ENCODE measurements at places on chromosomes 4 and X.

DNA sequence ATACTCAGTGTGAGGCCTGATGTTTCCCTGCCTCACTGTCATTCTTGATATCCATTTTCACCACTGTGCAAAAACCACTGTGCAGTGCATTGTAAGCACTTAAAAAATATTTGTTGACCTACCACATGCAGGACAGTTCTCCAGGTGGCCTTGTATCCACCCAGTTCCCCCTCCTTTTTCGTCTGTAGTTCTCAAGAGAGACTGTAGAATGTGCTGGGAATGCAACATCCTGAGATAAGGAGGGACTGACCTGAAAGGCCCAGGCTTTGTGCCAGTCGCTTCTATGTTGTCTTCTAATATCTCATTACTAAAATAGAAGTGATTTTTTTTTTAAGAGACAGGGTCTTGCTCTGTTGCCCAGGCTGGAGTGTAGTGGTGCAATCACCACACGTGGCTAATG lies 21.7 kb upstream of the PAQR3 start:
- no peak for DNase-seq

GRCh38 chr4:165493359-165493758 lies 114.6 kb downstream of the CPE start:
- no peak for DNase-seq

GRCh38 chr4:151291485-151291884 lies 14.5 kb downstream of the PRSS48 start:
- no peak for DNase-seq

GRCh38 chrX:87583679-87584078 lies 66.1 kb downstream of the KLHL4 start:
- no peak for DNase-seq

DNA sequence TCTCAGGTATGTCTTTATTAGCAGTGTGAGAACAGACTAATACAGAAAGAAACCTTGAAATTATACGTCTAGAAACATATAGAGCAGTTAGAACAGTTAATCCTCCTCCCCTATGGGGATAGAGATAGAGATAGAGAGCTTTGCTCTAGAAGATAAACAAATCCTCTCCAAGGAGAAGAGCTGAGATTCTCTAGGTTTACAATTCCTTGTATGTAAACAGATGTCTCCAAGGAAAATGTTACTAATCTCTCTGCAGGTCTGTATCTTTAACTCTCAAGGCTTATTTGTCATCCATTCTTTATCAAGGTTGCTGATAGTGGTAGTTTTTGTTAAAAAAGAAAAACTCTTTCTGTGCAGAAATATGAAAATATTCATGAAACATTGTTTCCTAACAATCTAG lies 282.1 kb upstream of the GIMD1 start:
- DNase-seq = peak; percentile 18

- DNase-seq = no peak
Observed at GRCh38 chr4:3407171-3407771, 34.5 kb upstream of the HGFAC start.

- DNase-seq = no peak
Observed at GRCh38 chrX:4193500-4194155, 480.2 kb upstream of the PRKX start.

- peak; percentile 39 for DNase-seq
Observed at GRCh38 chr4:4704267-4704666, 155.2 kb upstream of the MSX1 start.

DNA sequence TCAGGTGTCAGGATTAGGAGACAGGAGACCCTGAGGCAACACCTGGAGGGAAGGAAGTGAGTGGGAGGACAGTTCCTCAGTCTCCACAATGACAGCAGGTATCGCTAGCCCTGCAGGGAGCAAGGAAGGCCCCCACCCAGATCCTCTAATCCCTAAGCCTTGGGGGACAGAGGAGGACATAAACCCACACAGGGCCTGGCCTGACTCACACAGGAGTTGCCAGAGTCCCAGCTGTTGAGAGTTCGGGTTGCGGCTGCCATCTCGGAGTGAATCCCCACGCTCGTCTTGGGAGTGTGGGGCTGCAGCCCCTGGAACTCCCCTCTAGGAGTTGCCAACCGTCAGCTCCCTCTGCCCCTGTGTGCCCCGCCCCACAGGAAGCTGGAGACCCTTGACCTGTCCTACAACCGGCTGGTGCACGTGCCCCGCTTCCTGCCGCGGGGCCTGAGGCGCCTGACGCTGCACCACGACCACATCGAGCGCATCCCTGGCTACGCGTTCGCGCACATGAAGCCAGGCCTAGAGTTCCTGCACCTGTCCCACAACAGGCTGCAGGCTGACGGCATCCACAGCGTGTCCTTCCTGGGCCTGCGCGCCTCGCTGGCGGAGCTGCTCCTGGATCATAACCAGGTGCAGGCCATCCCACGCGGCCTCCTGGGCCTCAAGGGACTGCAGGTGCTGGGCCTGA lies 9.2 kb upstream of the BGN start:
- no peak for DNase-seq

GRCh38 chrX:145848448-145848847 lies 30.8 kb downstream of the SLITRK2 start:
- no peak for DNase-seq

GRCh38 chr4:124936427-124936826 lies 223.9 kb upstream of the ANKRD50 start:
- peak; percentile 76 for DNase-seq

DNA sequence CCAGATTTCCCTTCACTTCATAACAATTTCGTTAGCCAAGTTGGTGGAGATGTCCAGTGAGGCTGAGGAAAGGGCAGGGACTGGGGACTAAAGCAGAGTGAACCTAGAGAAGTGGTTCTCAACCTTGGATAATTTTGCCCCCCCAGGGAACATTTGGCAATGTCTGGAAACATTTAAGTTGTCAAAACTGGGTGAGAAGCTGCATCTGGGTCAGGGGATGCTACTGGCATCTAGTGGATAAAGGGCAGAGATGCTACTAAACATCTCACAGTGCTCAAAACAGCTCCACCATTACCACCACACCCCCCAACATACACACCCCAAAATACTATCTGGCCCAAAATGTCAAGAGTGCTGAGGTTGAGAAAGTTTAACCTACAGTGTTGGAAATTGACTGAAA lies 32.0 kb upstream of the FGF16 start:
- peak; percentile 53 for DNase-seq

DNA sequence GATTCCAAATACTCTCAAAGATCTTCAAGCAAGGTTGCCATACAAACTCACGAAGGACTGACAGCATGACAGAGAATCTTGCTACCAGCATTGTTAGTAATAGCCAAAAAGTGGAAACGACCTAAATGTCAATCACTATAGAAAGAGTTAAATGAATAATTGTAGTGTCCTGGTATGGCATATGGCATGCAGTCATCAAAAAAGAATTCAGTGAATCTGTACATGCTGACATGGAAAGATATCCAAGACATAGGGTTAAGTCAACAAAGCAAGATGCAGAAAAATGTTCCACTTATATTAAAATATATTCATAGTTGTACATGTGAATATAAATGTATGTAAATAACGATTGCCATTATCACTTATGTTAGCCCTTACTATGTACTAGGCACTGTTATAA lies 37.6 kb downstream of the SRPX2 start:
- no peak for DNase-seq

GRCh38 chr4:113823291-113823659 lies 61.7 kb upstream of the CAMK2D start:
- peak; percentile 9 for DNase-seq

GRCh38 chrX:118964252-118964651 lies 10.2 kb upstream of the LONRF3 start:
- DNase-seq = no peak

- DNase-seq = no peak
Observed at GRCh38 chr4:6693231-6694176, at the start of gene S100P. Gene S100P, plus strand, starts transcription at chr4:6693878. Its CDS starts 55 bp downstream, at chr4:6693933.

- no peak for DNase-seq
Observed at GRCh38 chr4:122041312-122041711, 89.5 kb upstream of the TRPC3 start.

DNA sequence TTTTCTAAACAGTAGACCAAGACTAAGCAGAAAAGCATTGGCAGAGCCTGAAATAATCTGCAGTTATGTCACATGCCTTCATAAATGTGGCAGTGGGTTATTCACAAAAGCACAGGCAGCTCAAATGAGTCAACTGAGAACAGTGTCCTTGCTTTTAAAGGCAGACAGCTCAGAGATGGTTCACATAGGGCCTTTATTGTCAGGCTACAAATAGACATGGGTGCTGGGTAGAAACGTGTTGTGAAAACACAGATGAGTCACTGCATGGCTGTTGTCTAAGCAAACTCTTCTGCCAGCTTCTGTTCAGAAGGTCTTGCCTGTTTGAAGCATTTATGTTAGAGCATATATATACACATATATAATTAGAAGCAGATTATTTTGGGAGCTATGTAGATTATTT lies 118.0 kb downstream of the SLC4A4 start:
- peak; percentile 74 for DNase-seq

DNA sequence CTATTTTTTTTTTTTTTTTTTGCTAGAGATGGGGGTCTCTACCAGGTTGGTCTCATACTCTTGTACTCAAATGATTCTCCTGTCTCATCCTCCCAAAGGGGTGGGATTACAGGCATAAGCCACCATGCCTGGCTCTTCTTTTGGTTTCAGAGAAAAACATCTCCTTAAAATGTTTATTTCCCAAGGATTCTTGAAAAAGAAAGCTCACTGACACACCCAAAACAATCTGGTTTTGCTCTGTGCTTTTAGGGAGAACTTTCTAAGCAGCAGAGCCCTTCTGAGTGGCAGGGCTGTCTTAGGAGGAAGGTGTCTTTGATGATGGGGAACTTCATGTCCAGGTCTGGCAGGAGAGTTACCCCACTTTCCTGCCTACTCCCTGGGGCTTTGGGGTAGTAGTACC lies 1.2 kb downstream of the SOD3 start:
- no peak for DNase-seq

- peak; percentile 12 for DNase-seq
Observed at GRCh38 chrX:50211510-50211909, 6.9 kb downstream of the CCNB3 start.

DNA sequence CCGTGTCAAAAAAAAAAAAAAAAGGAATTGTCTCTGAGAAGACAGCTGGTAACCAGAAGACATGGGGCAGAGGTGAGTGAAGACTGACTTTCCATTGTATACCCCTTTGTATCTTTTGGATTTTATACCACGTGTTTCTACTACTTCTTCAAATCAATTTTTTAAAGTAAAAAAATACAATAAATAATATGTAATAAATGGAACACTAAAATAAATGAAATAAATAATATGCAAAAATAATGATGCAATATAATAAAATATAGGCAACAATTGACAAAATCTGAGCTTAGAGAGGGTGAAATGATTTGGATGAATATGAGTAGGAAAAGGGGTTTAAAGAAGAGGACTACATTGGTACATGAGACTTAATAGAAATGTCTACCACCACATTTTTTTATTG lies 155.8 kb downstream of the IL15 start:
- no peak for DNase-seq

GRCh38 chr4:122434285-122434684 lies 22.2 kb downstream of the IL2 start:
- DNase-seq = no peak

GRCh38 chrX:6019076-6019475 lies 209.6 kb downstream of the NLGN4X start:
- DNase-seq = no peak

- DNase-seq = no peak
Observed at GRCh38 chr4:83440148-83440814, 15.3 kb downstream of the HELQ start.

- no peak for DNase-seq
Observed at GRCh38 chr4:79935274-79935673, 137.8 kb downstream of the ANTXR2 start.

GRCh38 chr4:112156112-112156511 lies 10.9 kb downstream of the FAM241A start:
- DNase-seq = no peak

GRCh38 chr4:172850838-172851237 lies 317.8 kb upstream of the GALNT7 start:
- DNase-seq = peak; percentile 77

GRCh38 chr4:80610199-80610598 lies 274.7 kb downstream of the CFAP299 start:
- no peak for DNase-seq

- peak; percentile 2 for DNase-seq
Observed at GRCh38 chr4:99507762-99508161, 3.1 kb upstream of the C4orf17 start.

DNA sequence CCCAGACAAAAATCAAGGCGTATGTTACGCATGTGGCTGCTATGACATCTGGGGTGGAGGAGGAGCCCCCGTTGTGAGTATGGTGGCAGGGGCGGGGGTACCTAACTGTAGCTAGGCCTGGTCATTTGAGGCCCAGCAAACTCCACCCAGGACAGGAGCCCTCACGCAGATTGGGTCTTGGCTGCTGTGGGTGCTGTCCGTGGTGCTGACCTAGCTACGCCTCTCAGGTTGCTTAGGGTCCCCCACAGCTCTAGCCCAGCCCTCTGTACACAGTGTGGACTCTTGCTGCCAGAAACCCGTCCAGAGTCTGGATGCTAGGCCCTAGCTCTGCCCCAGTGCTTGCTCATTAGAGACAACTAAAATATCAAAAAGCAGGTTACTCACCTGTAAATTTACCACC lies 146.7 kb upstream of the PSAPL1 start:
- peak; percentile 19 for DNase-seq

DNA sequence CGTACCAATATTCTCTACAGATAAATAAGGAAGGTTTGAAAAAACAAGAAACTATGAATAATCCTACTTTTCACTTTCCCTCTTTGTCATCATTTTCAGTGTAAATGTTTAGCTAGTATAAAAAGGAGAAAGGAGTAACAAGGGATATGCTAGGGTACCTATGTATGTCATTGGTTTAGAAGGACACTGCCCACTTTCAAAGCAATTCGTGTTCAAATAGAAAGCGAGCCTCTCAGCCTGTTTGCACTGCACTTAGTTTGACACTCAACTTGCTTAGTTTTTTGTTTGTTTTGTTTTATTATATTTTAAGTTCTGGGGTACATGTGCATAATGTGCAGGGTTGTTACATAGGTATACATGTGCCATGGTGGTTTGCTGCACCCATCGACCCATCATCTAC lies 21.6 kb upstream of the RXFP1 start:
- DNase-seq = no peak

DNA sequence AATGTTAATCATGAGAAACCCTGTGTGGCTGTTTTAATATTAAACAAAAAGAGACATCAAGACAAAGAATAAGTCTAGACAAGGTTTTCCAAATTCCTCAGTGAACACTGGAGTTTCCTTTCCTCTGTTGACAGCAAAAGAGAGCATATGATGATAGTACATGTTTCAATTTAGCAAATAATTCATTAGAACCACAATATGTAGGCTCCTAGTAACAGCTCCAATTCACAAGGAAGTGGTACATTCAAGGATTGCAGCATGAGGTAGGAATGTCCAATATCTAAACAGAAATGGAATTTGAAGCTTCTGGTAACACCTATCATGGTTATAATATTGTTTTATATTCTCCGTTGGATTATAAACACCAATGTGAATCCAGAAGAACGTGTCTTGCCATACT lies 203.8 kb upstream of the TECRL start:
- DNase-seq = no peak

DNA sequence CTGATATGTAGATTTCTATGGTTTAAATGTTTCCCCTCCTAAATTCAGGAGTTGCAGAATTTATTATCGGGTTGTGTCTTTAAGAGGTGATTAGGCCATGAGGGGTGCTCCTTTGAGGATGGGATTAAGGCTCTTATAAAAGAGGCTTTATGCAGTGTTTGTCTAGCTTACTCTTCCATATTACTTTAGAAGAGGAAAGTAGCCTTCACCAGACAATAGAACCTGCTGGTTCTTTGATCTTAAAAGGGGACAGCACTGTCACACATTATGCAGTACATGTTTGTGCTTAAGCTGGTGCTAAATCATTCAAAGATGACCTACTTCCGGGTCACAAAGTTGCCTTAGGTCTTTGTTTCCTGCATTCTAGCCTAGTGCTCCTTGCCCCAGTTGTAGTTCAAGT lies 81.0 kb downstream of the CPXCR1 start:
- DNase-seq = no peak
